ENCODE measurements at places on chromosomes 7 and 10.
A peak's percentile ranks its signal among the peaks of the same experiment; 100 is the strongest.

DNA sequence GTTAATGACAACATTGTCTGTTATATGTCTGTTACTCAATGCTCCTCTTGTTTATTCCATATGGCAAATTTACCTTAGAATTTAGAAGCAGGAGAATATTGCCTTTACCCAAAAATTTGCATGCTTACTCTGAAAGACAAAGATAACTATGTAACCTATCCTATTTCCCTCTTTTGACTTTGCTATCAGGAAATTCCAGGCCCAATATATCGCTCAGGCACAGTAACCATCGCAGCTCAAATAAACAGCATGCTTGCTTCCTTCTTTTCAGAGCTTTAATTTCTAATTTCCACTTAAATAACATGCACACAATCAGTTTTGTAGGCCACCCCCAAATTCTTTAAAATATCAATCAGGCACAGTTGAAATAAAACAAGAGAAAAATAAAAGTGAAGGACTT is 57.8 kb downstream of the EBLN1 start:
- DNase-seq = no peak

DNA sequence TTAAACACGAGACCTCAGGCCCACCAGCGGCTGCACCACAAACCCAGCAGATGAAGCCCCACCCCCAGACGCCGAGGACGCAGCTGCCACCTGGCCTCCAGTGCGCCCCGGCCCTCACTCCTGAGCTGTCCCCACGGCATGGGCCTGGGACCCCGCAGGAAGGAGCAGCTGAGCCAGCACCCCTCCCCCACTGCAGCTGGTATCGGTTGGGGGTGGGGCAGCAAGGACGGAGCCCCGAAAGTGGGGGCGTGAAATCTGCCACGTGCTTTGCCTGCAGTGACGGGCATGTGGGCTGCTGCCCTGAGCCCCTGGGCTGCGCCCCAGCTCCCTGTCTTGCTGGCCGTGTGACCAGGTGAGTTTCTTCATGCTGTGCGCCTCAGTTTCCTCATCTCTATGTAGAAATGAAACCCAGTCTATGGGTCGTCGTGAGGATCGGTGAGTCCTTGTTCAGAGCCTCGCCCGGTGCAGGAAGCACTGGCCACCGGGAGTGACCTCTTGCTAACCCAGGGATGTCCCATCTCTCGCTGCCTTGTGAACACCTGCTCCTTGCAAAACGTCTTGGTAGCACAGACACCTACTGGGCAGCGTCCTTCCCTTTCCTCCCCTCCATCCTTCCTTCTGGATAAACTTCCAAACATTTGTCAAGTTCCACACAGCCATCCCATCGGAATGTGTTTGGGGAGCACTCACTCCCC is 32.0 kb downstream of the CFAP46 start:
- DNase-seq = no peak

GRCh38 chr10:78619896-78620295 is 448.9 kb upstream of the ZMIZ1 start:
- no peak for DNase-seq

DNA sequence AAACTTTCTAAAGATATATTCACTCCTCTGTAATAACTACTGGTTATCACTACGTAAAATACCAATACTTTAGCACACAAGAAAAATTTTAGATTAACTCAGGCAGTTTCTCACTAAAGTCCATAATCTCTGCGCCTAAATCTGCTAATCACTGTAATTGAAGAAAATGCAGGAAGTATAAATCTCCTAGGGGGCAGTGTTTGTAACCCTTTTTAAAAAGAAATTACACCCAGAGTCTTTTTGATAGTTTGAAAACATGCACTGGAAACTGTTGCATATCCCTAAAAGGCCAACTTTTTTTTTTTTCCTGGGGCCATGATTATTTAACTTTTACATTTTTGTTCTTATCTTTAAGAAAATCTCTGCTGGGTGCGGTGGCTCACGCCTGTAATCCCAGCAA is 209.6 kb downstream of the KIAA1217 start:
- DNase-seq = no peak

GRCh38 chr7:32079510-32079909 is 9.3 kb upstream of the PDE1C start:
- DNase-seq = no peak

- DNase-seq = no peak
Measured at GRCh38 chr10:5963071-5963470, 14.3 kb downstream of the IL15RA start.

- DNase-seq = no peak
Measured at GRCh38 chr7:37056234-37056912, 332.1 kb upstream of the AOAH start.

DNA sequence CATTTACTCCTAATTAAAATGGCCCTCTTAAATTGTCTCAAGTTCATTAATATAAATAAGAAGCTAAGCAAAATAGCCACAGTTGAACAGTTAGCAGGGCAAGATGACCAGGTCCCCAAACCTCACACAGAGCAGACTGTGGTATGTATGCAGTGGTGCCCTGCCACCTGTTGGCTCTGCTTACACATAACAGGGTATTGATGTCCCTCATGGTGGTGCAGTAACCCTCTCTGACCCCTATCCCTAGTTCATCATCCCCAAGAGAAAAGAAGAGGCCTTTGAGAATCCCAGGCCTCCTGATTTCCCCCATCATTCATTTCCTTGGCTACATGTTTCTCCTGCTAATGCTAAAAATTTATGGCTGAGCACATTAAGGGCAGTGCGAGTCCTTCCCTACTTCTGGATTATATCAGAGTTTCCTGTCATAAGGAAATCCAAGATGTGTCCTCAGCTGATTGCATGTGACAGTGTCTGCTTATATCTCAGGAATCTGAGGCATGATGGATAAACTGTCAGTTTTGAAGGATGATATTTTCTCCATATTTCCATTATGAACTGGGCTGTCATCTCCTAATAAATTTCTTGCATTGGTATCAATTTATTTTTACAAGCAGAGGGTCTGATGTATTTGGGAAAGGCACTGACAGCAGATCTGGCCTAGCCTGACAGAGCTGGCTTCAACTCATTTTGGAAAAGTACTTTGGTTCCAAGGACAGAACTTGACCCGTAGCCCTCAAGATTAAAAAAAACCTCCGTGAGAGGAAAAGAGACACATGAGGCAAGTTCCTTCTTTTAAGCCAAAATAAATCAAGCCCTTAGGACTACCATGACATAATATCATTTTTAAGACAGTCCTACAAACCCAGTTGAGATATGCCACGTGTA is 880.6 kb downstream of the LRMDA start:
- DNase-seq = no peak

DNA sequence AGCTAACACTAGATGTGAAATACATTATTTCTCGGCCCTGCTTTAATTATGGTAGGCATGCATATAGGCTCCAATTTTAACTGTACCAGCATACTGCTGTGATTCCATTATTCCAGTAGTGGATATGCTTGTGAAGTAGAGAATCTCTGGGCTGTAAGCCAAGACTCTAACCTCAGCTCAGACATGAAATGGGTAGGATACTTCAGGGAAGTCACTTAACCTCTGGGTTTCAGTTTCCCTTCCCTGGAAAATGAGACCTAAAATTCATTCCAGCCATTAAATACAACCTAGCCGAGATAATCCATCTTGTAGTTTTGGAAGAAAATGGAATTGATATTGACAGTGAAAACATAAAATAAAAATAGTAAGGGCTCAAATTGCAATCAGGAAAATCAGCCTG is 59.6 kb upstream of the TRIL start:
- peak; percentile 62 for DNase-seq

- no peak for DNase-seq
Measured at GRCh38 chr7:70044525-70044924, 446.2 kb downstream of the AUTS2 start.

DNA sequence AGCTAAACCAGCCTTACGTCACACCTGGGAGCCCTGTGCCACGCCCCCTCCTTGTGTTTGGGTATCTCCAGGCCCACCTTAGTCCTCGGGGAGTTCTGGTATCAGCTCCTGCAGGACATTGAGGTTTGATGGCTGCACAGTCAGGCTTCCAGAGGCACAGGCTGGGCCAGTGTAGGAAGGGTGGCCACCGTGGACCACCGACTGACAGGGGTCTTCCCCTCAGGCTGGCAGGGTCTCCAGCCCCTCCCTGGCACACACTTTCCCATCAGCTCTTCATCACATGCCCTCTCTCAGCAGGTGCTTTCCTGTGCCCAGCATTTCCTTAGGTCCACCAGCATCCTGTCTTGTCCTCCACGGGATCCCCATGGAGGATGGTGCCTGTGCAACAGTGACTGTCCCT is 413.1 kb downstream of the TCERG1L start:
- DNase-seq = no peak

- no peak for DNase-seq
Measured at GRCh38 chr10:78229489-78229888, 195.8 kb downstream of the RPS24 start.

GRCh38 chr7:47197486-47197885 is 384.4 kb downstream of the TNS3 start:
- no peak for DNase-seq

- DNase-seq = no peak
Measured at GRCh38 chr10:127250031-127250430, 53.6 kb upstream of the INSYN2A start.

DNA sequence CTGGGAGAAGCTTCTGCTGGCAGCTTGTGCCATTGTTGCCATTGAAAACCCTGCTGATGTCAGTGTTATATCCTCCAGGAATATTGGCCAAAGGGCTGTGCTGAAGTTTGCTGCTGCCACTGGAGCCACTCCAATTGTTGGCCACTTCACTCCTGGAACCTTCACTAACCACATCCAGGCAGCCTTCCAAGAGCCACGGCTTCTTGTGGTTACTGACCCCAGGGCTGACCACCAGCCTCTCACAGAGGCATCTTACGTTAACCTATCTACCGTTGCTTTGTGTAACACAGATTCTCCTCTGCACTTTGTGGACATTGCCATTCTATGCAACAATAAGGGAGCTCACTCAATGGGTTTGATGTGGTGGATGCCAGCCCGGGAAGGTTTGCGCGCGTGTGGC is 220.7 kb downstream of the ADK start:
- no peak for DNase-seq

DNA sequence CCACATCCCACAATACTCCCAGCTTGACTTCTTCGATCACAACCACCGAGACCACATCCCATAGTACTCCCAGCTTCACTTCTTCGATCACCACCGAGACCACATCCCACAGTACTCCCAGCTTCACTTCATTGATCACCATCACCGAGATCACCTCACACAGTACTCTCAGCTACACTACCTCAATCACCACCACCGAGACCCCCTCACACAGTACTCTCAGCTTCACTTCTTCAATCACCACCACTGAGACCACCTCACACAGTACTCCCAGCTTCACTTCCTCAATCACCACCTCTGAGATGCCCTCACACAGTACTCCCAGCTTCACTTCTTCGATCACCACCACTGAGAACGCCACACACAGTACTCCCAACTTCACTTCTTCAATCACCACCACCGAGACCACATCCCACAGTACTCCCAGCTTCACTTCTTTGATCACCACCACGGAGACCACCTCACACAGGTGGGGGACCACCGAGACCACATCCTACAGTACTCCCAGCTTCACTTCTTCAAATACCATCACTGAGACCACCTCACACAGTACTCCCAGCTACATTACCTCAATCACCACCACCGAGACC is 8.6 kb downstream of the MUC3A start:
- DNase-seq = no peak

DNA sequence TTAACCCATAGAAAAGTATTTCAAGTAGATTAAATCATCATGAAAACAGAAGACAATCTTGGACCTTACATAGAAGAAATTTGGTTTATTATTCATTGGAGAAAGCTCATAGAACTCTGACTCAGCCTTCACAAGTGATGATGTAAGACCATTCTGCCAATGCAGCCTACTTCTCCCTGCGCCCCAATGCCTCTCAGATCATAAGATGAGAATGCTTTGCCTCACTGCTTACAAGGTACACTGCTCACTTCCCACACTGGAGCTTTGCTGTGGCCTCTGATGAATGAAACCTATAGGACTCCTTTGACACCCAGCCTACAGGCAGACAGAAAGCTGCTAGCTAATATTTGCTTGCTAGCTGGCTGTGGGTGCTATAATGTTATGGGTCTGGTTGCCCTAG is 569.4 kb upstream of the STEAP1 start:
- DNase-seq = no peak

DNA sequence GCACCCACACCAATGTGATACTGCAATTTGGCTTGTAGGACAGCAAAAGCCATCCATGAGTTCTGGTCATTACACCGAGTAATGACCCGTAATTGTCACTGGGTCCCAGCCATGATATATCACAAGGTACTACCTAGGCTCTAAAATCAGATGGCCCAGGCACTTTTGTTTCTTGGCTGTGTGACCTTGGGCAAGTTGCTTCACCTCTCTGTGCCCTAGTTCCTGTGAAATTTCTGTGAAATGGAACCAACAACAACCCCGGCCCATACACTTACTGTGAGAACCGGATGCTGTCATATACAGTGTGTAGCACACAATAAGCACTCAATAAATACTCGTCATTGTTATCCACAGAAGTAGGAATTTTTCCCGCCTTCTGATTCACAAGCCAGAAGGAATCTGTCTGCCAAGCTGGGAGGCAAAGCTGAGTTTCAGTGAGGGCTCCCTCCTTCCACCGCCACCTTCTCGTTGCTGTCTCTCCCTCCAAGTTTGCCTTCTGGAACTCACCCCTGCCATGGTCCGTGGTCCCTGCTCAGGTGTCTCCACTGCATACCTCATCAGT is 6.4 kb upstream of the CYTH3 start:
- no peak for DNase-seq

DNA sequence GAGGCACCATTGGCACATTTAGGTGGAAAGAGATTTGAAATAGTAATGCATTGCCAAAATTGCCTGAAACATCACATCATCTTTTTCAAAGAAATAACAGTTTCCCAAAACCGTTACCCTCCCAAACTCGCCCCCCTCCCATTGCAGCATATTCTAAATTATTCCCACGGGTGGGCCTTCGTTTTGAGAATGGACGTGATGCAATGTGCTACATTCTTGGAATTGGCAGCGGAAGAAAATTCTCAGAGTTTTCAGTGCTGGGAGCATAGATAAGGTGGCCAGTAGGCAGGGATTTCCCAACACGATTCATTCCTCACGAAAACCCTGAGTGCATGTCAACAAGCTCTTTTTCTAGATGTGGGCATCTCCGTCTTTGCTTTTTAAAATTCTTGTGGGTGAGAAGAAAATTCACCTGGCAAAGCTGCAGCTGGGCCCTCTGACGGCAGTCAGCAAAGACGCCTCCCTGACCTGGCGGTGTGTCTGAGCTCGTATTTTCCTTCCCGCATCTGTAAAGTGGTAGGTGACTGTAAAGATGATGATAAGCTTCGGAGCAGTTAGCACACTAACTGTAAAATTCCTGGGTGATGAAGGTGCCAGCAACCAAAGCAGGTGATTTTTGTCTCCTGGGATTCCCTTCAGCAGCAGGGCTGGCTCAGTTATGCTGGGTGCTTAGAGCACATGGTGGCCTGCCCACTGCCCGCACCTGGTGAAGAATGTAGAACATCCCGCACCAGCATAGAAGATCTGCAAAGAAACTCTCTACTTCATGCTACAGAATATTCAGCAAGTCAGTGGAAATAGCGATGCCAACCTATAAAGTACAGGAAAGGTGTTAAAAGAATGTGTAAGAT is 141.9 kb upstream of the KLF6 start:
- DNase-seq = no peak

- no peak for DNase-seq
Measured at GRCh38 chr7:120405652-120406051, 132.7 kb downstream of the KCND2 start.

GRCh38 chr7:32258265-32258664 is 188.1 kb upstream of the PDE1C start:
- DNase-seq = no peak

All from NCI-H187 treated with DMSO at 0.1 percent for 48 hours (cell line).